ENCODE measurements at places on chromosomes 4 and X. TPM values are rescaled to one million over a fixed set of nuclear protein-coding genes. Genes with fewer than 3 reads are reported as not detected.

DNA sequence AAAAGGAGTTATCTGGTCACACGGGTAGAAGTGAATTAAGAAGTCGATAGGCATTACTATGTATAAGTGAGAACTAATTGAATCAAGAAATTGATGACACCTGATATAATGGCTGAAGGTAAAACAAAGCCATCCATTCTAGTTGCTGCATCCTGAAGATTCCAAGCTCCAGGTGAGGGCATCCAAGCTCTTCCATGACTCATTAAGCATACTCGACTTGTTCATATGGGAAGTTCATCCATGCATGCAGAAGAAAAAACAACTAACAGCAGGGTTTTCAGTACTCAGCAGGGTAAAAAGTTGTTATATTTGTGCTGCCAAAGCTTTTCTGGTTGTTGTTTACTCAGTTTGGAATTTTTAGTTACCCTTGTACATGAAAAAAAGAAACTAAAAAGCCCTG, 508.0 kb upstream of the CXorf51A start:
- H3K27ac ChIP-seq: no peak overlapping the region
- no peaks in the 10 kb centered on the region for H3K27me3 ChIP-seq
- H3K36me3 ChIP-seq: no peaks in the 10 kb centered on the region
- H3K4me1 ChIP-seq: no peaks in the 10 kb centered on the region

- no peak for DNase-seq
- no peak overlapping the region for H3K4me3 ChIP-seq
- H3K27me3 ChIP-seq: no peaks in the 10 kb centered on the region
- H3K36me3 ChIP-seq: peaks cover 8% of the 10 kb centered on the region
Measured at GRCh38 chrX:130413415-130413814, 11.6 kb downstream of the RBMX2 start.

GRCh38 chr4:89413518-89413917, 105.9 kb upstream of the GPRIN3 start:
- H3K36me3 ChIP-seq: no peaks in the 10 kb centered on the region
- no peak for DNase-seq
- H3K27ac ChIP-seq: no peak overlapping the region
- H3K4me3 ChIP-seq: no peak overlapping the region
- no peaks in the 10 kb centered on the region for H3K4me1 ChIP-seq
- no peaks in the 10 kb centered on the region for H3K27me3 ChIP-seq

- H3K27ac ChIP-seq: peak overlapping the region; percentile 97
- no peak overlapping the region for H3K4me3 ChIP-seq
- H3K27me3 ChIP-seq: no peaks in the 10 kb centered on the region
- H3K36me3 ChIP-seq: no peaks in the 10 kb centered on the region
- peaks cover 51% of the 10 kb centered on the region for H3K4me1 ChIP-seq
Measured at GRCh38 chr4:149344436-149344835, 471.2 kb downstream of the IQCM start.

GRCh38 chr4:140756319-140757231, at the start of gene TBC1D9:
TBC1D9 (minus strand) TSS chr4:140756385; CDS start chr4:140756045, 340 bp downstream.
- no peaks in the 10 kb centered on the region for H3K36me3 ChIP-seq
- peak within 1 kb of the TSS; percentile 89 for H3K4me3 ChIP-seq
- peak; percentile 83 for DNase-seq
- peaks cover 21% of the 10 kb centered on the region for H3K4me1 ChIP-seq

DNA sequence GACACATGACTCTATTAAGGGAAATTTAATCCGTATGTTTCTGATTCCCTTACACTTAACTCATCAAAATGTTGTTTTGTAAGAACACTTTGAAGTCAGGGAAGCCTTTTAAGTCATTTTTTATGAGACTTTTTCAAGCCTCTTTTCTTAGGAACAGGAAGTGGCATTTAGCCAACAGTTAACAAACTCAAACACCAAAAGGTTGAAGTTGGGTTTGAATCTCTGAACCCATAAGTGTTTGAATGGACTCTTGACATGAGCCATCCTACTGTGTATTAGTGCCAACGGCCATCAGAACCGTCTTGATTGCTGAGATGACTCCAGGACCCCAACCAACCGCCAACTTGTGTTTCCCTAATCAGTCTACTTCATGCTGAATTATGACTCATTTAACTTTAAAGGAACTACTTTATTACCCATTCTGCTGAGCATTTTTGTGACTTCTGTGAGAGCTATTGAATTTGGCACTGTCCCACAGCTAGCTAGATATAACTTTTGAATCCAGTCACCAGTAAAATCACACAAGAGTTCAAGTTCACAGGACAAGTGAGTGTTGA, 209.1 kb upstream of the FAT1 start:
- DNase-seq: peak; percentile 86
- no peak overlapping the region for H3K4me3 ChIP-seq
- H3K27me3 ChIP-seq: peaks cover 32% of the 10 kb centered on the region
- no peak overlapping the region for H3K27ac ChIP-seq
- no peaks in the 10 kb centered on the region for H3K36me3 ChIP-seq

DNA sequence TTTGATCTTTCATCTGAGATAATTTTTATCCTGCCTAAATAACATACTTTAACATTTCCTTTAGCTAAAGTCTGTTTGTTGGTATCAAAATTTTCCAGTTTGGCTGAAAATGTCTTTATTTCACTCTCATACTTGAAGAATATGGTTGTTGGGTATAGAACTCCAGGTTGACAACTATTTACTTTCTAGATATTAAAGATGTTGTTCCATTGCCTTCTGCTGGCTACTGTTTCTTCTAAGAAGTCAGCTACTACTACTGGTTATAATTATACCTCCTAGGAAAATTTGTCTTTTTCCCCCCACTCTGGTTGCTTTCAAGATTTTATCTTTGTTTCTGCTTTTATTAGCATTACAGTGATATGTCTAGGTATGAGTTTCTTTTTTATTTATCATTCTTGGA, 75.7 kb downstream of the SH3RF1 start:
- no peaks in the 10 kb centered on the region for H3K36me3 ChIP-seq
- no peaks in the 10 kb centered on the region for H3K27me3 ChIP-seq
- no peak for DNase-seq
- H3K4me3 ChIP-seq: no peak overlapping the region
- H3K4me1 ChIP-seq: peaks cover 11% of the 10 kb centered on the region
- no peak overlapping the region for H3K27ac ChIP-seq

DNA sequence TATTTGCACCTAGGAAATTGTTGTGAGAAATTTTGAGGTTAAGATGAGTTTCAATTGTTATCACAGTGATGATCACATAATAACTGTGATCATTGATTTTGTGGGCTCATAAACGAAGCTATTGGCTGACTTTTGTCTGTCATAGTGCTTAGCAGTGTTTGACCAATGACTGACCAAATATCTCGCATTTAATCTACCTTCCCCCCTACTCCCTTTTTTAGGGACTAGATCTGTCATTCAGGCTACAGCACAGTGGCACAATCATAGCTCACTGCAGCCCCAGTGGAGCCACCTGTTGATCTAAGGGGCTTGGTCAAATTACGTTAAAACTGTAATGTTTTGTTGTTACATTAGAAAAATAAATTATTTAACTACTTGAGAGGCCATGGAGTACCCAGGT, 1.5 kb downstream of the FUNDC2 start:
- H3K36me3 ChIP-seq: no peaks in the 10 kb centered on the region
- no peak for DNase-seq
- H3K4me1 ChIP-seq: peaks cover 4% of the 10 kb centered on the region
- peak overlapping the region; percentile 67 for H3K4me3 ChIP-seq
- H3K27ac ChIP-seq: peak overlapping the region; percentile 98
- no peaks in the 10 kb centered on the region for H3K27me3 ChIP-seq

DNA sequence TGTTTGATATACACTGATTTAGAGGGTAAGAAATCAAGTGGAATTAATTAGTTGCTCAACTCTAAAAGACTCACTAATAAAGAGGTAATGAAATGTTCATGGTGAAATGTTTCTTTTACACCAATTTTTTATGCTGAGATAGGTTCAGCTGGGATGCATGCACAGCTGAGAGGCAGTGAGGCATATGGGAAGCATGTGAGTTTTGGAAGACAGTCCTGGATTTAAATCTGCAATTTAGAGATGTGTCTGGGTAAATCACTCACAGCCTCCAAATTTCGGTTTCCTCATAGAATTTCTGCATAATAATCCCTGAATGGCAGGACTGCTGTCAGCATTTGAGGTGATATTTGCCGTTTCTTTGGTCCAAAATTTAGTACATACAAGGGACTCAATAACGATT, 48.2 kb upstream of the AADAT start:
- H3K4me1 ChIP-seq: no peaks in the 10 kb centered on the region
- no peaks in the 10 kb centered on the region for H3K36me3 ChIP-seq
- H3K4me3 ChIP-seq: no peak overlapping the region
- DNase-seq: no peak
- no peak overlapping the region for H3K27ac ChIP-seq

DNA sequence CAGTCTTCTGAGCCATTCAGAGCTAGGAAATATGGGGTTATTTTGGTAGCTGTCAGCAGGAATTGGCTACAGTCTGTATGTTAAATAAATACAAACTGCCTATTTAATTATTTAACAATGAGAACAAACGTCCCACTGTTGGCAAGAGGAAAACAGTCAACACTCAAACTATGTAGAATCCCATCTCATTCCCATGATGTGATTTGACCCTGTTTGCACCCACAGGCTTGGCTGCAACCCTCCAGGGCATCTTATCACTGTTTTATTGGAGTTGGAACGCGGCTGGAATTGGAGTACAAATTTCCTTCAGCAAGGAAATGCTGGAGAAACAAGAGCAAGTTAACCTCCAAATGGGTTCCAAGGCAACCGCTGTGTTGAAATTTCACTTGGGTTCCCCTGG, 124.0 kb downstream of the KIT start:
- H3K27ac ChIP-seq: no peak overlapping the region
- H3K4me3 ChIP-seq: no peak overlapping the region
- no peaks in the 10 kb centered on the region for H3K27me3 ChIP-seq
- no peaks in the 10 kb centered on the region for H3K4me1 ChIP-seq

DNA sequence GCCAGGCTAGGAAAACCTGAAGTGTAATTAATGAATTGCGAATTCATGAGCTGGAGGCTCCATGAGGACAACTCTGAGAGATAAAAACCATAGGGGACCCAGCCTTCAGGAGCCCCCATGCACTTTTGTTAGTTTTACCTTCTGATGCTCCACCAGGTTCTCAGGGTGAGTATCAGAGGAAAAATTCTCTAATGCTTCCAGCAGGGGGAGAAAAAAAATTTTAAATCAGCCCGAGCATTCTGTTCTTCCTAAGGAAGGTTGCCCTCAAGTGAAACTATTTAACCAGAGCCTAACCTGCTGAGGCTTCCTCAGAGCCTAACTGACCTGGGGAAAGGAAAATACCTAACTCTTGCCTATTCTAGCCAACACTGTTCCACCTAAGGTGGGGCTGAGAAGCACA, 552.6 kb downstream of the PPARGC1A start:
- H3K27ac ChIP-seq: no peak overlapping the region
- no peaks in the 10 kb centered on the region for H3K4me1 ChIP-seq
- H3K36me3 ChIP-seq: no peaks in the 10 kb centered on the region
- H3K4me3 ChIP-seq: no peak overlapping the region
- DNase-seq: no peak

GRCh38 chr4:15344041-15344440, 83.8 kb upstream of the C1QTNF7 start:
- peaks cover 30% of the 10 kb centered on the region for H3K4me1 ChIP-seq
- DNase-seq: no peak
- H3K27me3 ChIP-seq: no peaks in the 10 kb centered on the region
- H3K4me3 ChIP-seq: no peak overlapping the region
- no peaks in the 10 kb centered on the region for H3K36me3 ChIP-seq

DNA sequence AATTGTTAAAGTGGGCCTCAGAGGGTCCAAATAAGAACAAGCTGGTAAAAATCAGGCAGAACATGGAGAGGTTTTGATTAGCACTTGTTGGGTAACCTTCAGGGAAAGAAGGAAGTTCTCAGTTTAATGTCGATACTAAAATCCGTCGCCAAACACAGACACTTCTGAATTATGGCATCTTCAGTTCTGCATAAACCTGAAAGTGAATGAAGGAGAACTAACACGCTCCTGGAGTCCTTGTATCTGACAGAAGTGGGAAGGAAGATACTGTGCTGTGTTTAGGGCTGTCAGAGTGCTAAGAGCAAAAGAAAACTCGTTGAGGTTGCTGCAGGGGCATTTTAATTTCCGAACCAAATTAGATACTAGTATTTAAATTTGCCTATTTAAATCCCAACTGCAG, 106.2 kb downstream of the TMA16 start:
- H3K27ac ChIP-seq: no peak overlapping the region

DNA sequence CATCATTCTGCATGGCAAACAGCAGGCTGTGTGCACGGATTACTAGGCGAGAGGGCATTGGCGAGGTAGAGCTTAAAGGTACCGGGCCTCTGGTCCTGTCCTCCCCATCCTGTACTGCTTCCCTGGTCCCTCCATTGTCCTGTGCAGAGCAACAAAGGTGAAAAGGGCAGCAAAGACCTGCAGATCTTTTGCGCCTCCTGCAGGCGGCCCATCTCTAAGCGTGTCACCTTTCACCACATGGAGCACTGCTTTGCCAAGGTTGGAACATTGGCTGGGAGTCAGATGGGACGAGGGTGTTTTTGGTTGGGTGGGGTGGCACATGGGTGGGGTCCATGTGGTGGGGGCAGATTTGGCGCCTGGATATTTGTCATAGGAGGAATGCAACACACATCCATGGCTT, 64.7 kb upstream of the UXT start:
- H3K4me3 ChIP-seq: no peak overlapping the region
- no peaks in the 10 kb centered on the region for H3K4me1 ChIP-seq
- no peaks in the 10 kb centered on the region for H3K27me3 ChIP-seq
- H3K36me3 ChIP-seq: no peaks in the 10 kb centered on the region

- DNase-seq: no peak
- H3K4me3 ChIP-seq: no peak overlapping the region
- no peaks in the 10 kb centered on the region for H3K4me1 ChIP-seq
- H3K36me3 ChIP-seq: peaks cover 19% of the 10 kb centered on the region
- no peak overlapping the region for H3K27ac ChIP-seq
Measured at GRCh38 chr4:15668566-15669435, 12.8 kb upstream of the FAM200B start.

DNA sequence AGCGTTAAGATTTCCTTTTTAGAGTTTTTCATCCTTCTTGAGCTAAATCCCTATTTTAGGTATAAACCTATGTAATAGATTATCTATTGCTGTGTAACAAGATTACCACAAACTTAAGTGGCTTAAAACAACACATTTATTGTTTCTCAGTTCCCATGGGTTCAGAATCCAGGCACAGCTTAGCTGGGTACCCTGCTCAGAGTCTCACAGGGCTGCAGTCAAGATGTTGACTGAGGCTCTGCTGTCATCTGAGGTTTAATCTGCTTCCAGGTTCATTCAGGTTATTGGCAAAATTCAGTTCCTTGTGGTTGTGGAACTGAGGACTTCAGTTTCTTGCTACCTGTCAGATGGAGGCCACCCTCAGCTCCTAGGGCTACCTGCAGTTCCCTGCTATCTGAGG, 60.9 kb downstream of the GK start:
- H3K4me3 ChIP-seq: no peak overlapping the region
- no peaks in the 10 kb centered on the region for H3K36me3 ChIP-seq
- no peaks in the 10 kb centered on the region for H3K4me1 ChIP-seq

CCNA2 gene
- total RNA-seq: 105 TPM

SRPX gene
- total RNA-seq: 0.96 TPM

RAB9B gene
- 0.67 TPM for total RNA-seq

SMR3B gene
- total RNA-seq: 1.7 TPM

GABRG1 gene
- not detected for total RNA-seq

STARD8 gene
- 0.11 TPM for total RNA-seq

PDHA2 gene
- not detected for total RNA-seq

CD40LG gene
- total RNA-seq: not detected

HTN3 gene
- not detected for total RNA-seq
